Stimulated activated CD4-positive, alpha-beta T cell treated with anti-CD3 and anti-CD28 coated beads, Interleukin-1b, Interleukin-23, amount 100 ng/mL, for 1 hour (primary cell): ENCODE measurements at places on chromosomes 2 and 18.
A peak's percentile ranks its signal among the peaks of the same experiment; 100 is the strongest.

DNA sequence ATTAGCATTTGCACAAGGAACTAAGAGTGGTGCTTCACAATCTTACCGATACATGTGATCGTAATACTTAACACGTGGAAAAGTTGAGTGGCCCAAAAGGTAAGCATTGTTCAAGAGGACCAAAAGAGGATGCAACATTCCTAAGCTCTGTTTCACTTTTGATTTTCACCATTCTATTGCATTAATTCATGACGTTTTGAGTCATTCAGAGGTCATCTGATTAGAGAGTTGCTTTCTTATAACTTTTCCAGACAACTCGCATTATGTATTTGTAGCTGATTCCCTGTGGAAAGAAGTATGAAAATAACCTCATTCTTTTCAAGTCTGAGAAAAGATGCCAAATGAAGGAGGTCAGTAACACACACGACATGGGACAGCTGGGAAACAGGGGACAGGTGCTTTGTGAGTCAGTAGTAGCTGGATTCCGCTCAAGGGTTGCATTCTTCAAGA is 344.4 kb downstream of the RND3 start:
- DNase-seq: no peak

- no peak for DNase-seq
Measured at GRCh38 chr2:184444217-184444616, 154.1 kb upstream of the ZNF804A start.

GRCh38 chr18:35451916-35452315 is 45.8 kb downstream of the INO80C start:
- no peak for DNase-seq

GRCh38 chr2:12284487-12284886 is 432.2 kb upstream of the TRIB2 start:
- DNase-seq: no peak

DNA sequence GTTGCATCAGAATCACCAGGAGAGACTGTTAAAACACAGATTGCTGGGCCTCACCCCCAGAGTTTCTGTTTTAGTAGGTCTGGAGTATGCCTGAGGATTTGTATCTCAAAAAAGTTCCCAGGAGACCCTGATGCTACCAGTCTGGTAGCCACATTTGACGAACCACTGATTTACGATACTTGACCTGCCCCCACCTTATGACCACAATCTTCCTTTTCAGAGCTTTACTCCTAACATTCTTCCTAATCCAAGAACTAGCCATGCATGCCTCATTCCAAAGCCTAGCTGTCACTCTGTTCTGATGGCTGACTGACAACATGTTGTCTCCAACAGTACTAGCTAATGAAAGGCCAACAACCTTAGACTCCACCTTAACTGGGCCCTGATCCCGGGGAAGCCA is 191.4 kb downstream of the MBD2 start:
- no peak for DNase-seq

DNA sequence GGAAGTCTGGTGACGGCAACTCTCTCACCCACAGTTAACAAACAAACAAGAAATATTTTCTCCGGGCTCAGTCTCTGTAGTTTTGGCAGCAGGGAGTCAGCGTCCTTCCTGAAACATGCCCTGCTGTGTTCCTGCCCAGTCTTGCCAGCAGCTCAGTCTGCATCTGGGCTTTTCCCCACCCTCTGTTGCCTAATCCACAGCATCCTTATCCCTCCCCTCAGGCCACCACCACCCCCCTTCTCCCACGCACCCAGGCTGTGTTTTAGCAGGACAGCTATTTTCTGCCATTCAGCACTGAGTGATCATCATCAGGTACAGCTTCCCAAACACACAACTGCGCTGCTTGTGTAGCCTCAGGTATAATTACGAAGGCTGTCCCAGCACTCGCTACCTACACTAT is 168.2 kb downstream of the DPP10 start:
- DNase-seq: no peak

GRCh38 chr2:156864325-156864724 is 393.2 kb upstream of the GALNT5 start:
- no peak for DNase-seq

- no peak for DNase-seq
Measured at GRCh38 chr2:11507517-11507916, 26.3 kb upstream of the GREB1 start.

DNA sequence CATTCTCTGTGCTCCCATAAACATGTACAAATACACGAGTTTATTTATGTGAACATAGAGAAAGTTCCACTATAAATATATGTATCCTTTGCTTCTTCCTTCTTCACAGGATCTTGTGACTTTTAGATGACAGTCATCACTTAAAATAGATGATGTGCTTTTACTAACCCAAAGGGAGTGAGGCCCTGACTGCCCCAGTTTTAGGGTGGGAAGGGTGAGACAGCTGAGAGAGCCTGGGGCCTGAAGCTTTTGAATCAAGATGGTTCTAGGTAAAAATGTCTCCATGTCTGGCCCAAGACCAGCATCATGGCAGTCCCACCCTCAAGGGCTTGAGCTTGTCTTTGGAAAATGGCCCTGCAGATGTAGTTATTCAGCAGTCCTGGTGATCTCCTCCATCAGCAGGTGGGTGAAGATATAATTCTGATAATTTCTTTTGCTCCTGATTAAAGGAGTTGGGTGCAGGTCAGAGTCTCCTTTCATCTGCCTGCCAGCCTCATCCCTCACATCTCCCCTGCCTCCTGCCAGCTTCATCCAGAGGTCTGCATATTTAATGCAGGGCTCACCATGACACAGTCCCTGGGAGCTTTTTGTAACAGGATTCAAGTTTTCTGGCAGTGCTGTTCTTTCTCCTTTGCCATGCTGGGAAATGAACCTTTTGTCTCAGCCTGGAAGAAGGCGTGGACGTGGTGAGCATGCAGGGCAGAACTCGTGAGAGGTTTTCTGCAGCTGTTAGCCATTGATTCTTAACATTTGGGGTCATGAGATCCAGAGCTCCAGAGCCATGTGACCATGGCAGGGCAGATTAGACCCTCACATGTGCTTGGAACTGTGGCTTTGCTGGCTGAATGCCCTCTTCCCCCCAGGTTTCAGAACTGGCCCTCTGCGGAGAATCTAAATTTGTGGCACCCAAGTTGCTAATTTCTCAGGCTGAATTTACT is 2.7 kb downstream of the HRH4 start:
- DNase-seq: no peak

- DNase-seq: no peak
Measured at GRCh38 chr2:224157655-224158054, 118.6 kb upstream of the SERPINE2 start.

DNA sequence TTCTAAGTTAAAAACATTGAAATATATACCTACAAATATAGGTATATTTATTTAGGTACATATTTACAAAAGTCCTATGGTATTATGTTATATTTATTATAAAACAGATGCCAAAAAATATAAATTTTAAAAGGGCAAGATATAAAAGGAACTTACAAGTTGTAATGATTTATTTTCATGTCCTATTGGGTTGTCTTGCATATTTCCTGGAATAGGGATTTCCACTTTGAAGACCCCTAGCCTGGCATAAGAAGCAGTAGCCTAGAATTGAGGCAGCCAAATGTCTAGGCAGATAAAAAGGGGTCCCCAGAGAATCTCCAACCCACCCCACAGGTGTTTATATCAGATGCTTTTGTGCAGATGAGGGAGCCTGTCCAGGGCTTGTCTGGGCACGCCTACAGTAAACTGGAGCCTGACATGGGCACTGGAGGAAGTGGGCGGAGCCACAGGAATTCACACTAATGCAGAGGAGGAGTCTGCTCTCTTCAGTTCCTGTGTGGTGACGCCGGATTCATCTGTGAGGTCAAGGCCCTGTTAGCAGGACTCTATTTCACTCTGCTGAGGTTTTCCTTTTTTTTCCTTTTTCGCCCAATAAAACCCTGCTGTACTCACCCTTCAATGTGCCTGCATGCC is 1088.9 kb upstream of the PIK3C3 start:
- no peak for DNase-seq

- no peak for DNase-seq
Measured at GRCh38 chr2:44707945-44708660, 233.4 kb upstream of the SIX3 start.

DNA sequence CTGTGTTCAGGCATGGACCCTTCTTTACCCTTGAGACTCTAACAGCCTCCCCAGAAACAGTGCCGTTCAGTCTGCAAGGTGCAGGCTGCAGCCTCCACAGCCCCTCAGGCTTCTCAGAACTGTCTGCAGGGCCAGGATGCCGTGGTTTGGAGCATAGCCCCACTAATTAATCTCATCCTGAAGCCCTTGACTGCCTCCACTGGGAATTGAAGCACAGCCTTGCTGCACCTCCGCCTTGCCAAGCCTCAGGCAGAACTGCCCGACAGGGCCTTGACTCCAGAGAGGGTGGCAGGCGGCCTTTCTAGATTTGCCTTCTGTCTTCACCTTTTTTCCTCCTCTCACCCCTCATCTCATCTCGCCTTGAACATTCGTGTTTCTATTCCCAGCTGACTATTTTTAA is 119.8 kb downstream of the NRP2 start:
- DNase-seq: no peak

DNA sequence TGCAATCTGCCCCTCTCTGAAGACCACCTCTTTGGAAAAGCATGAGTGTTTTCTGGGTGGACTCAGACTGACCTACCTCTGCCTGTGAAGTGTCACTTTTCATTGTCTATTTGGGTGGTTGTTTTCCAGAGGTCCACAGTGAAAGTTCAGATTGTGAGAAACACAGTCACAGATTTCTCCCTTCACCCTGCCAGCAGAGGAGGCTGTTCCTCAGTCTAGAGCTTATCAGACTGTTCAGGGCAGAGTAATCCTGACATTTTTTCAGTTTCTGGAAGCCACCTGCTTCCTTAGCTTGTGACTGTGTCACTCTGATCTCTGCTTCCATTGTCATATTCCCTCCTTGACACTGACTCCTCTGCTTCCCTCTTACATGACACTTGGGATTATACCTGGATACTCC is 55.4 kb upstream of the RMP24 start:
- no peak for DNase-seq

GRCh38 chr2:8452296-8452695 is 229.6 kb upstream of the ID2 start:
- no peak for DNase-seq

DNA sequence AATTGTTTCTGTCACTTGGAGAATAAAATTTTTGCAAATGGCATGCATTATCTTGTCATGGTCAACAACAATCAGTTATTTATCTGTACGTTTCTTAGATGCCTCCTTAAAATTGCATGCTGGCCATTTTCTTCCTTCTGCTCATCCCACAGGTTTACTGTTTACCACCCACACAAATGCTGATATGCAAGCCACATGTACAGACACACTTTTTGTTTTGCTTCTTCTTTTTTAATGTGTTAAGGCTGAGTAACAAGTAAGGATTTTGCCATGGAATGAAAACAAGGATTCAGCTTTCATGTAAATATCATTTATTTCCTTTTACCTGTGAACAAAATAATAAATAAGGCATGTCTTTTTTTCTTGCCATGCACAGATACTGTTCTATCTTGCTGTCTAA is 1077.1 kb upstream of the ZEB2 start:
- no peak for DNase-seq

GRCh38 chr2:70946832-70947442 is 11.2 kb downstream of the ATP6V1B1 start:
- peak; percentile 12 for DNase-seq

- DNase-seq: no peak
Measured at GRCh38 chr2:46407852-46408455, 71.4 kb upstream of the TMEM247 start.

GRCh38 chr2:42567364-42567763 is 1.1 kb upstream of the MTA3 start:
- no peak for DNase-seq

GRCh38 chr2:42714686-42715085 is 49.2 kb downstream of the OXER1 start:
- DNase-seq: no peak

- no peak for DNase-seq
Measured at GRCh38 chr2:204753841-204754240, 208.6 kb downstream of the PARD3B start.

GRCh38 chr2:220628252-220628651 is 943.9 kb downstream of the EPHA4 start:
- DNase-seq: no peak

DNA sequence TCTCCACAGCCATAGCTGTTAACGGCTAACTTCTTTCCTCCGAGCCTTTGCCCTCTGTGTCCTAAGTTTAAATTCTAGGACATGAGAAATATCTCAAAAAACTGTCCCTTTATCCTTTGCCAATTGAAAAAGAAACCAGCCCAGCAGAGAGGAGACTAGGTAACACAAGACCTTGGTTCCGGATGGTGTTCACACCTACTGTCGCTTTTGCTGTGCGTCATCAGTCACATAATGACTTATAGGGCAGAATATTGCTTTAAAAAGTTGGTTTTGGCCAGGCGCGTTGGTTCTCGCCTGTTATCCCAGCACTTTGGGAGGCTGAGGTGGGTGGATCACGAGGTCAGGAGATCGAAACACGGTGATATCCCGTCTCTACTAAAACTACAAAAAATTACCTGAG is 66.2 kb downstream of the SP3 start:
- DNase-seq: no peak

GRCh38 chr2:234478121-234478858 is 18.6 kb downstream of the ARL4C start:
- no peak for DNase-seq

- no peak for DNase-seq
Measured at GRCh38 chr2:217166241-217166850, 306.5 kb upstream of the TNP1 start.

GRCh38 chr18:6625481-6625880 is 104.0 kb upstream of the ARHGAP28 start:
- no peak for DNase-seq

- DNase-seq: no peak
Measured at GRCh38 chr2:224927646-224928173, 114.6 kb downstream of the DOCK10 start.

- DNase-seq: no peak
Measured at GRCh38 chr2:143890798-143891197, 629.1 kb downstream of the ZEB2 start.
